ENCODE measurements at places on chromosomes 2 and 18.

DNA sequence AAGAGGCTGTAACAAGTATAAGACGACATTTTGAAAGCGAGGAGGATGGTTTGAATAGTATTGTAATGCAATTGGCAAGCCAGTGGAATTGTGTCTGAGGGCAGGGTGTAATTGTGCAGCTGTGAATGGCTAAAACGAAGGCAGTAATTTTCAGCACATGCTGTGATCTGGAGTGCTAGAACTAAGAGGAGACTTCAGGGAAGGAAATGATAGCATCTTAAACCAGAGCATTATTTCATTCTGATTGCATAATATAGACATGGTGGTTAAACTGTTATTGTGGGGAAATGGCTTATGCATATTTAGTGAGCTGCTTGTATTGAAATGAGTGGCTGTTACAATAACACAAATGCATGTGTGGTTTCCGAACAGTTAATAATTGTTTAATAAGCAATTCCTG, 36.3 kb downstream of the THSD7B start:
- no peak for ATAC-seq

DNA sequence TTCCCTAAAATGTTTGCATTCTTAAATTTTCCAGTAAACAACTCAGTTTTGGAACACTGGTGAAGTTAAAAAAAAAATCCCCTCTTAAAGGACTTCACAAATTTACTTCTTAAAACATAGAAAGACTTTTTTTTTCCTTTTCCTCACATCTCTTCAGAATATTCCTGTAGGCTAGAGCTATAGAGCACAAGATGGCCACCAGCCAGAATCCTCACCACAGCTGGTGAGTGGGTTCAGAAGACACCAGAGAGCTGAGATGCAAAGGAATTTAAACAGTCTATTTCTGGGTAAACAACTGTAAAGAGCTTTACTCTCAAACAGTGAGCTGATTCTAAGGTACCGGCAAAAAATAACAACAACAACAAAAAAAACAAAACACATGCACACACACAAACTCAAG, 252.8 kb downstream of the LRP1B start:
- ATAC-seq = no peak

DNA sequence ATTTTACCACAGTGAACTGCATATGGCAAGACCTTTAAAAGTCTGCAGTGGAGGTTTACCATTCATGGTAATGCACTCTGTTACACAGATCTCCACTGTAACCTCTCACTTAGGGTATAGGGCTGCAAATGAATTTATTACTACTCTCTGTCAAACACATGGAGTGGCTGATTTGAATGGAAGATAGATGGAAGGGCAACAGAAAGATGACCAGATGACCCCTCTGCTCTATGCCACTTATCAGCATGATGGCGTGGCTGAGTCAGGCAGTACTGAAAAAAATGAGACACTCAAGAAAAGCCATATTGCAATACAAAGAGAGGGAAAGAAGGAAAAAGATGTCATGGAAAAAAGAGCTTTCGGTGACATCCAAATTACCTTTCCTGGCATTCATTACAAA, 72.3 kb downstream of the ABCA12 start:
- no peak for ATAC-seq

- ATAC-seq = no peak
Observed at GRCh38 chr2:128465246-128466170, 146.8 kb upstream of the HS6ST1 start.

DNA sequence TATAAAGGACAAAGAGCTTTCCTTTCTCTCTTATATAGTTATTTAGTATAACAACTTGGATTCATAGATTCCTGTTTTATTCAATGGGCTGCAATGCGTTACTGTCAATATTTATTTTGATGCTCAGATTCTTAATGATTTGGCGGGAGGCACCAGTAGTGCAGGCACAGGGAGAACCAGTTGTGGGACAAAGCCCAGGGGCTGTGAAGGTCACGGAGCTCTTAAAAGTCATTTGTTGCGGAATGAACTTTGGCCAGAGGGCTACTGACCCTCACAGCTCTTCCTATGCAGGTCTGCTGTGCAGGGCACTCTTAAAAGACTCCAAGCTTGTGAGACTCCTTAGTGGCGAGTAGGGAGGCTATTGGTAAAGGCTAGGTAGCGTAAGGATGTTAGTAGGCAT, 34.0 kb downstream of the BCL2L11 start:
- no peak for ATAC-seq

DNA sequence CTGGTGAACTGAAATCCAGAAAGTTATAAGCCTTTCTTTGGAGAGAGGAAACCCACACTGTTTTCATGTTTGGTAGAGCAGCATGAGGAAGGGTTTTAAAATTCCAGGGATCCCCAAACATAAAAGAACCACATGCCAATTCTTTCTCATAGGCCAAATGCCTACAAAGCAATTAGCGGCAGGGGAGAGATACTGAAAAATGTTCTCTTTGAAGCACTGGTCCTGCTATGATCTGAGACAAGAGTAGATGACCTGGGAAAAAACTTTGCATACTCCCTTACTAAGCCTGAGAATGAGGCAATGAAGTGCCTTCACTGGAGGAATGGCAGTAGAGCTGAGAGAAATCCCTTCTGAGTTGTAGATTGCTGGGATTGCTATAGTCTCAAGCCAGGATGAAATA, 1261.7 kb downstream of the DSC3 start:
- no peak for ATAC-seq

GRCh38 chr2:28370354-28370753, 22.3 kb upstream of the FOSL2 start:
- ATAC-seq = no peak

DNA sequence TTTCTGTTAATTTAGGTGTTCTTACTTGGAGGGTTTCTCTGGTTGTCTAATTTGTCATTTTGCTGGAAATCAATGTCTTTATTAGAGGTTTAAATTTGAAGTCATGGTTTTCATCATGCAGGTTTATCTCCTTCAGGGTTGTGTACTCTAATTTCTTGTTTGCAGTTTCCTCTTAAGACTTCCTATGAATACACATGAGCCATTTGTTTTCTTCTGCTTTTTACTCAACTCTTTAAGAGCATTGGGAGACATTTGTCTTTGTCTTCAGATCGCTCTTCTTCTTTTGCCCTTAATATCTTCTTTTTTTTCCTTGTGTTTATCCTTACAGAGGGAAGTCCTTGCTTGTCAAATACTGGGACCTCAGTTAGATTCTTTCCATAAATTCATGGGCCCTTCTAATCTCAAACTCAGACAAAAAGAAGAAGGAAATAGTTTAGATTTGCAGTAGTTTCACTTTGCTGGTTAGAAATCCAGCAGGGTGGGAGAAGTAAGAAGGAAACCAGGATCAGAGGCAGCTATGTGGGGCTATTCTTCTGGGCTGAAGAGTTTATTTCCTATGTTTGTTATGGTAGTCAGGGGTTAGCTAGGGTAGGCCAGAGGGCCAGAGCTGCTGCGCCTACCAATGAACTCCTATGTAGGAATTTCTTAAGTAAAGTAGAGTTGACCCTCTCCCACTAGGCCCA, 176.6 kb downstream of the DYSF start:
- no peak for ATAC-seq

DNA sequence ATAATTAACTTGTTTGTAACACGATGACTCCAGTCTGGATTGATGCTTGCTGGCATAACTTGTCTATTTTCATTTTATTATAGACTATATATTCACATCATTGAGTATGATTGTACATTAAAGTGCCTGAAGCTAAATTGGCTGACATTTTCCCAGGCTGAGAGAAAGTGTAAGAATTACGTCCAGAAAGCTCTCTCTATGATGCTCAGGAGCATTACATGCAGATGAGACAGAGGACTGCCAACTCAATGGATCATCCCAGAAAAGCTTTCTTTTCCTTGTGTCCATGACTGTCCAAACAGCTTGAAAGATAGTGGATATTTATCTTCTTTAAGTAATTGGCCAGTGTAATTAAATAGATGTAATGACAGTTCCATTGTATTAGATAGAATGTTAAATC, 1372.2 kb upstream of the TMEFF2 start:
- ATAC-seq = no peak

GRCh38 chr2:1282552-1282951, 130.7 kb upstream of the TPO start:
- ATAC-seq = no peak

GRCh38 chr2:186424265-186424664, 61.8 kb upstream of the ZC3H15 start:
- no peak for ATAC-seq

DNA sequence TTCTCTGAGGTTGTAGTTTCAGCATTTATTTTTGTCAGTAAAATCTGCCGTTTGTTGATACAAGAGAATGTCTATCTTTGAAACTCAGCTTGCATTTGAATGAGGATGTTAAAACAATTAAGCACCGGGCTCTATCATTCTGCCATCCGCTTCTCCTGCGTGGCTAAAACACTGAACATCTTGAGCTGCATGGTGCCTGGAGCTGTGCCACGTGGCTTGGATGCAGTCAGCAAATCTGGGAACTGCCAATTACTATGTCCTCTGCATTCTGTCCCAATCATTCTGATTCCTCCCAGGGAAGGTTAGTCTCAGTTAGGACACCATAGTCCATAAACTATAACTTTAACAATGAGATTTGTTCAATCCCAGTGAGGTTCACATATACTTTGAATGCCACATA, 598.4 kb downstream of the FBXO15 start:
- no peak for ATAC-seq

GRCh38 chr18:22816266-22817176, 116.6 kb upstream of the RBBP8 start:
- no peak for ATAC-seq

Measured in esophagus mucosa (tissue), 1 donor.